HFFc6 (cell line): ENCODE measurements at places on chromosomes 16 and 17.

DNA sequence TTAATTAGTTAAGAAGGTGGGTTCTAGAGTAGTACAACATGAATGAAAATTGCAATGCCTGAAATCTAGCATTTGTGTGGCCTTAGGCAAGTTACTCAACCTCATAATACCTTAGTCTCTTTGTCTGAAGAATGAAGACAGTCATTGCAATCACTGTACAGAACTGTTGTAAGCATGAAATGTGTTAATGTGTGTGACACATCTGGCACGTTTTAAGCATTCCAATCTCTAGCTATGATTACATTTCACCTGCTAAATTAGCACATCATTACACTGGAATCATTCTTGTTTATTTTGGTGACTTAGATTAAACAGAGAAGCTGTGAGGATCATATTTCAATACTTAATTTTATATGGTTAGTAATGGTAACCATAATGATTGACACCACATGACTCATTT lies 629.7 kb upstream of the KIF2B start:
- DNase-seq: no peak

DNA sequence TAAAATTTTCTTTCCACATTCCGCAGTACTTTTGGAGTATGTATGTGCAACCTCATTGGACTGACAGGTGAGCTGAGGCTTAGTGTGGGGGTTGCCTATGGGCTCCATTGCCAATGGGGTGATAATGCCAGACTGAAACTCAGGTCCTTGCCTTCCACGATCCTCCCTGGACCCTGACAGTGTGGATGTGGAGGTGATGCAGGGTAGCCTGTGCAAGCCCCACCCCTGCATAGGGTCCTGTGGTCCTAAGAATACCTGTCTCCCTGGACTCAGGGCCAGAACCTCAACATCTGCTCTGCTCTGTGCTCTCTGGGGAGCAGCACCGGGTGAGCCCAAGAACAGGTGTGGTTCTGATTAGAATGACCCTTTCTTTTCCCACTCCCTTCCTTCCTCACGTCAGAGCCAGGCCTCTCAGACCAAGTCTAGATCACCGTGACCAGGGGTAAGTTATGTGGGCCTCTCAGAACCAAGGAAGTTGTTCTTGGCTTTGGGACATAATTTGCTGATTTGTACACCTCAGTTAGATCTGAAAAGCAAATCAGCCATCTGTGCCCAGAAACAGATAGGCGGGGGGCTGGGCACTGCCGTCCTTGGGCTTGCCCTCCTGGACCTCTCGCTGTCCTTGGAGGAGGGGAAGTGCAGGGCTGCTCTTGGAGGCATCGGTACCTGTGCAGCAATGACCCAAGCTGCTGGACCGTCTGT lies 8.4 kb upstream of the TNS4 start:
- DNase-seq: no peak

DNA sequence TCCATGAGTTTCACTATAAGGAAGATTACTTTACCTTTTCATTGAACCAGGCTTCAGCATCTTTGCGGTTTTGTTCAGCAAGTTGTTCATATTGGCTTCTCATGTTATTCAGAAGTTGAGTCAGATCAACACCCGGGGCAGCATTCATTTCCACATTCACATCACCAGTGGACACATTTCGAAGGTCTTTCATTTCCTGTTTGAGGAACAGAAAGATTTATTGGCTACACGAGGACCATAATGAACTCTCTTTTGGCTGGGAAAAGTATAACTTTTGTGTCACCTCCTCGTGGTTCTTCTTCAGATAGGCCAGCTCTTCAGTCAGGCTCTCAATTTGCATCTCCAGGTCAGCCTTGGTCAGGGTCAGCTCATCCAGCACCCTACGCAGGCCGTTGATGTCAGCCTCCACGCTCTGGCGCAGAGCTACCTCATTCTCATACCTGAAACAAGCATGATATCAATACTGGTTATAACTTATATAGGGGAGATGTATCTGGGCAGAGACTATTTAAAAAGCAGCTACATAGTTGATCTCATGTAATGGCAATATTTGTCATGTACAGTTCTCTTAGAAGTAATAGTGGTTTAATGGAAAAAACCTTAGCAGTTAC lies 2.1 kb downstream of the KRT10 start:
- no peak for DNase-seq

- no peak for DNase-seq
Measured at GRCh38 chr17:49963626-49964302, 5.2 kb upstream of the DLX4 start.

DNA sequence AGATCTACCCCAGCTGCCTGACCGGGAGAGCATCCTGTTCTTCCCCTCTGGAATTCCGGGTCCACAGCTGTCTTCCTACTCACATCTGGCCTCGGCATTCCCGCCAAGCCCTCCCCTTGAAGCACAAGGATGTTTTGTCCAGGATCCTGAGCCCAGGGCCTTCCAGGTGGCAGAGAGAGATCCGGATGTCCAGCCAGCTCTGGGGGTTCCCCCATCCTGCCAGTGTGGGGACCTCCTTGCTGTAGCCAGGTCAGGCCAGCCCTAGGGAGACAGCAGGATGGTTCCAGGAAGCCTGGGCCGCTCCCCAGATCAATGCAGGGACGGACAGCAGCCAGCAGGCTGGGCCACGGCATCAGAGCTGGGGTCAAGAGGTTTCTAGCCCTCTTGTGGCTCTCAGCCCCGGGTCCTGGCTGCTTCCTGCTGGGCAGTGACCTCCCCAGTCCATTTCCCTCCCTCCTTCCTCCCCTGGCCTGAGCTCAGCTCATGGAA lies 55.3 kb downstream of the SOCS3 start:
- no peak for DNase-seq

GRCh38 chr16:21684199-21684598 lies 20.4 kb downstream of the OTOA start:
- DNase-seq: no peak

GRCh38 chr17:50060951-50061712 lies 5.2 kb downstream of the ITGA3 start:
- peak; percentile 62 for DNase-seq

DNA sequence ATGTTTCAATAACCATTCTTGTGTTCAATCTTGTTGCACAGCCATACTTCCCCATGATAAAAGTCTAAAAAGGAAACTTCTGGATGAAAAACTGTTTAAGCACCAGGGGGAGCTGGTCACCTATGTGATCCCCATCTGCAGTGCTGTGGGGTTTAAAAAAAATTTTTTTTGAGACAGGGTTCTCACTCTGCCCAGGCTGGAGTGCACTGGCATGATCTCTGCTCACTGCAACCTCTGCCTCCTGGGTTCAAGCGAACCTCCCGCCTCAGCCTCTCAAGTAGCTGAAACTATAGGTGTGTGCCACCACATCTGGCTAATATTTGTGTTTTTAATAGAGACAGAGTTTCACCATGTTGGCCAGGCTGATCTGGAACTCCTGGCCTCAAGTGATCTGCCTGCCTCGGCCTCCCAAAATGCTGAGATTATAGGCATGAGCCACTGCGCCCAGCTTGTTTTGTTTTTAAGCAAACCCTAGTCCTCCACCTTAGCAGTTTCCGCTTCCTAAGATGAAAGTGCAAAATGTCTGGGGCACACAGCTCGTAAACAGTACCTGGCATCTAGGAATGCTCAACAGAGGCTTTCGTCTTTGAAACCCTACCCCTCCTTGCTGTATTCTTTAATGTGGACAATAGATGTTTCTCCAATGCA lies 25.4 kb downstream of the DNAJA2 start:
- peak; percentile 22 for DNase-seq

DNA sequence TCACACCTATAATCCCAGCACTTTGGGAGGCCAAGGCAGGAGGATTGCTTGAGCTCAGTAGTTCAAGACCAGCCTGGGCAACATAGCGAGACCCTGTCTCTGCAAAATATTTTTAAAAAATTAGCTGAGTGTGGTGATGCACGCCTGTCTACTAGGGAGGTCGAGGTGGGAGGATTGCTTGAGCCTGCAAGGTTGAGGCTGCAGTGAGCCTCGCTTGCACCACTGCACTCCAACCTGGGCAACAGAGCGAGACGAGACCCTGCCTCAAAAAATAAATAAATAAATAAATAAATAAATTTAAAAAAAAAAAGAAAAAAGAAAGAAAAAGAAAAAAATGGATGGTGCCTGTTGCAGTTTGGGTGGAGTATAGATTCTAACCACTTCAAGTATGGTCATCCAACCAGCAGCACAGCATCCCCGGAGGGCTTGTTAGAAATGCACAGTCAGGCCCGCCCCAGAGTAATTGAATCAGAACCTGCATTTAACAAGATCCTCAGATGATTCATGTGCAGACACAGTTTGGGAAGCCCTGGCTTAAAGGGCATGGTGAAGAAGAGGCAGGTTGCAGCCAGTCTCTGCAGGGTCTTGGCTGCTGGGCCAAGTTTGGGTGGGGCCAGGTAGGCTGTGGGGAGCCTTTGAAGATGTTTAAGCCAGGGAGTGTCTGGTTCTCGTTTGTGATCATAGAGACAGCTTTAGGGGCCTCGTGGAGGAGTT lies 40.8 kb downstream of the MRC2 start:
- DNase-seq: peak; percentile 52

- DNase-seq: peak; percentile 93
Measured at GRCh38 chr16:3819746-3820724, 60.5 kb downstream of the CREBBP start.

- DNase-seq: no peak
Measured at GRCh38 chr17:77489893-77490255, 349.1 kb downstream of the SEC14L1 start.

- no peak for DNase-seq
Measured at GRCh38 chr16:60611844-60612243, 1424.4 kb downstream of the CDH8 start.

DNA sequence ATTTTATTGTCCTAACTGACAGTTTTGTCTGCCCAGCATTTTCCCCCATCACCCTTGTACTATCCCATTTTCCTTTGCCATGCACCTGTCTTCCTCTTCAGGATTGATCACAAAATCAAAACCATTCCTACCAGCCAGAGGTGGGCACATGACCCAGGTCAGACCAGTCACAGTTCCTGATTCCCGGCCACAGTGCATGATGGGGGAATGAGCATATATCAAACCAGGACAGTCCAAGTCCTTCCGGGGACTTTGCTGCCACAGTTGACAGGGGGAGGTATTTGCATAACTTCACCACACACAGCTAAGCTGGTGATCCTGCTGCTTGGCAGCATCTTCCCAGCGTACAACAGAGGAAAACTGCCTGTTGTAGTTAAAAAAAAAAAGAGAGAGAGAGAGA lies 493.9 kb downstream of the WWOX start:
- DNase-seq: no peak

- peak; percentile 36 for DNase-seq
Measured at GRCh38 chr17:71631483-71631882, 489.3 kb upstream of the SOX9 start.

- no peak for DNase-seq
Measured at GRCh38 chr16:22329199-22329695, 32.0 kb downstream of the POLR3E start.

- no peak for DNase-seq
Measured at GRCh38 chr16:54412037-54412436, 125.5 kb upstream of the IRX3 start.

GRCh38 chr17:45046537-45047125 lies 4.8 kb downstream of the DCAKD start:
- DNase-seq: peak; percentile 40

GRCh38 chr17:67676305-67676704 lies 41.4 kb upstream of the NOL11 start:
- no peak for DNase-seq

GRCh38 chr16:49466529-49466831 lies 92.9 kb downstream of the C16orf78 start:
- DNase-seq: no peak

- no peak for DNase-seq
Measured at GRCh38 chr17:9976283-9977179, 71.5 kb upstream of the RCVRN start.

GRCh38 chr17:32806646-32807045 lies 70.3 kb downstream of the MYO1D start:
- no peak for DNase-seq

GRCh38 chr17:68161644-68162428 lies 86.0 kb upstream of the AMZ2 start:
- DNase-seq: no peak

- no peak for DNase-seq
Measured at GRCh38 chr17:75335315-75335714, 46.1 kb upstream of the SLC25A19 start.

DNA sequence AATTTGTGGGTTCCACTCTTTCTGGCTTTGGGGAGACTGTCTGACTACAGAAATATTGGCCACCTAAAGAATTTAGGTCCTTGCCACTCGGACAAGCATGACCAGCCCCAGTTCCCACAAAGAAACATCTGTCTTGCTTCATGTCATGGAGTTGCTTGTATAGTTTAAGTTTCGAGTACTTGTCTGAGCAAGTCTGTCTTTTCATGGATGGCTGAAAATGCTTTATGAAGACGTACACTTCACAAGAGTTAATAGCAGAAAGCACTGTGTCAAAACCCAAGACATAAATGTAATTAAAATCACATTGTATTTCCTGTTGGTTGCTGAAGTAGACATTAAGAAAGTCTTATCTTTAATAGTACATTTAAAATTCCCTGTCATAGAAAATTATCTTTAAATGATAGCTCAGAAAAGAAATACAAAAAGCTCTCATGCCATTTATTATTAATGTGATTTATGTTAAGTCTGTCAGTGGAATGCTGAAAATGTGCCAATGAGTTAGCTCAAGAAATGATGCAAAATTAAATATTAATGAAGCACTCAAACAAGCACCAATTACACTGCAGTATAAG lies 29.8 kb upstream of the XYLT2 start:
- no peak for DNase-seq

DNA sequence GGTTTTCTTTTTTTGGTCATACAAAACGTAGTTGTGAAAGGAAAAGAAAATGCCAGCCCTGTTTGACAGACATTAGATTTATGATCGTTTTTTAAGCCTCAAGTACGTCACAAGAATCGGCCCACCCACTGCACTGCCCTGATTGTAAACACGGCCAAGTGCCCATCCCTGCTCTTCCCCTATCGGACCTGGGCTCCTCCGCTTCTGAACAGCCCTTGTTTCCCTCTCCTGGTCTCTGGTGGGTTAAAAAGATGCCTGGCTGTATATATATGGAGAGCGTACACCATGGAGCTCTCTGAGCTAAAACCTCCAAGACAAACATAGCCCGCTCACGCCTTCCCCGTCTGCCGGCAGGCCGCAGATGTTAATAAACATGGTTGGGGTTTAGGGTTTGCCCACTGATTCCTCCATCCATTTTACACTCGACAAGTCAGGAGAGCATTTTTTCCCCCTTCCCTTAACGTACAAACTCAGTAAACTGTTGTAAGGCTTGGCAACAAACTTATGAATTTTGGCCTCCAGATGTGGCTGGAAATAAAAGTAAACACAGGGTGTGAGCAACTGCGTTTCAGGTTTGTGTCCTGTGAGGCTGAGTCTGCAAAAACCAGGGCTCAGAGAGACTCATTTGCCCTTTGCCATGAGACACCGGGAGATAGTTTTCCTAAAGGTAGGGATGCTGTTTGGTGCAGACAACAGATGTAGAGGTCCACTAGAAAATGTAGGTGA lies 325.9 kb downstream of the SOX9 start:
- no peak for DNase-seq

DNA sequence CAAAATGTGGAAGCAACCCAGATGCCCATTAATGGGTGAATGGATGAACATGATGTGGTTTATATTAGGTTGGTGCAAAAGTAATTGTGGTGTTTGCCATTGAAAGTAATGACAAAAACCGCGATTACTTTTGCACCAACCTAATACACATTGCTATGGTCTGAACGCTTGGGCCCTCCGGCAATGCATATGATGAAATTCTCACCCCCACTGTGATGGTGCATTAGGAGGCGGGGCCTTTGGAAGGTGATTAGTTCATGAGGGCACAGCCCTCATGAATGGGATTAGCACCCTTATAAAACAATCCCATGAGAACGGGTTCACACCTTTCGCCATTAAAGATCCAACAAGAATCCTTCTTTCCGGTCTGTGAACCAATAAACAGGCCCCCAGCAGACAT lies 25.3 kb upstream of the PRM1 start:
- DNase-seq: no peak

GRCh38 chr17:21001111-21001812 lies 41.5 kb downstream of the USP22 start:
- DNase-seq: no peak
